Nasal cavity respiratory epithelium epithelial cell of viscerocranial mucosa (primary cell): ENCODE measurements at places on chromosomes 4 and X. TPM values are rescaled to one million over a fixed set of nuclear protein-coding genes. Genes with fewer than 3 reads are reported as not detected.

GPR50 gene
- total RNA-seq, result not detected in 2 replicates

NDUFC1 gene
- 30.3 and 36.6 TPM in 2 replicates for total RNA-seq

HGFAC gene
- 0.21 TPM in 1 of 2 replicates, not detected in the other for total RNA-seq

COL4A5 gene
- 58.4 and 143 TPM in 2 replicates for total RNA-seq

RRH gene
- under 0.01 and 0.07 TPM in 2 replicates for total RNA-seq

GUCY1A1 gene
- total RNA-seq, result 1.4 and 1.8 TPM in 2 replicates

SLITRK4 gene
- total RNA-seq, result under 0.01 TPM in 1 of 2 replicates, not detected in the other

PNMA3 gene
- total RNA-seq, result under 0.01 TPM in 1 of 2 replicates, not detected in the other

PCSK1N gene
- under 0.01 and 1.4 TPM in 2 replicates for total RNA-seq

PCYT1B gene
- 0.21 and 0.34 TPM in 2 replicates for total RNA-seq

SAGE1 gene
- not detected in 2 replicates for total RNA-seq

SPARCL1 gene
- 0.07 TPM in 1 of 2 replicates, not detected in the other for total RNA-seq
